ENCODE measurements at places on chromosomes 13 and 19.
A peak's percentile ranks its signal among the peaks of the same experiment; 100 is the strongest.

DNA sequence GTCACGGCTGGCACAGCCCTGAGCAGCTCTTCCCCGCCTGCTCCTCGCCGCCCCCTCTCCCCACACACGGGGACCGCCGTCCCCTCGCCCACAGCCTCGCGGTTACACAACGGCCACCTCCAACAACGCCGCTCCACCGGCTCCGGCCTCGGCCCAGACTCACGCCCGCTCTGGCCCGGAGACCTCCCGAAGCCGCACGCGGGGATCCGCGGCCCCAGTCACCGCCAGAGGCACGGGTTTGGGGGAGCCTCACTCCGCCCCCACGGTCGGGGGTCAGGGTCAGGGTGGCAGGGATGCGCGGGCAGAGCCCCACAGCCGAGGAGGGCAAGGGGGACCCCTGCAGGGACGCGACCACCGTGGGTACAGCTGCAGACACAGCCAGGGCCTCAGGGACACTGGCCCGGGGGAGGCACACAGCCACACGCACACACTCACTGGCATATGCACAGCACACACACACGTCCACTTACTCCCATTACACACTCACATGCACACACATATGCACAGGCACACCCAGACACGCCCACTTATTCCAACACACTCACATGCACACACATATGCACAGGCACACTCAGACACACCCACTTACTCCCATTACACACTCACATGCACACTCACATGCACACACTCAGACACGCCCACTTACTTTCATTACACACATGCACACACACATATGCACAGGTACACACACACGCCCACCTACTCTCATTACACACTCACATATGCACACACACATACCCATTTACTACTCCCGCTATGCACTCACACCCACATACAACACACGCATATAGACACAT lies 1.6 kb downstream of the TTYH1 start:
- ATAC-seq: no peak

DNA sequence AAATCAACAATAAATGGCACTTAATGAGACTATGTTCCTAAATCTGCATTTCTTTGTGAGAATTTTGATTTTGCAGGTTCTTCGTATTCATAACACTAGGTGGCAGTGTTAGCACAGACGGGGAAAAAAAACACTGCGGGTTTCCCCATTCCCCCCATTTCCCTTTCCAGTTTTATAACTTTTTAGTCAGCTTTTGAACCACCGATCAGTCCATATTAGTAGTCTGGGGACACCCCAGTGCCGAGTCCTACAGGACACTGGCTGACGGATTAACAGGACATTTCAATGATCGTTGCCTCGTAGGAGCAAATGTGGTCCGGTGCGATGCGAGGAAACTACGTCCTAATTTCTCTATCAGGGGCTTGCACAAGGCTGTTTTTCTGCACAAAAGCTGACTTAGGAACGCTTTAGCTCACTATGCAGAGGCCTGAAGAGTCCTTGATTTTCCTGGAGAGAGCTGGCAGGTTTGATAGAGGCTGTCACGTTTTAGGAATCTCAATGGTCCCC lies 234.3 kb downstream of the LMO7 start:
- ATAC-seq: peak; percentile 26

DNA sequence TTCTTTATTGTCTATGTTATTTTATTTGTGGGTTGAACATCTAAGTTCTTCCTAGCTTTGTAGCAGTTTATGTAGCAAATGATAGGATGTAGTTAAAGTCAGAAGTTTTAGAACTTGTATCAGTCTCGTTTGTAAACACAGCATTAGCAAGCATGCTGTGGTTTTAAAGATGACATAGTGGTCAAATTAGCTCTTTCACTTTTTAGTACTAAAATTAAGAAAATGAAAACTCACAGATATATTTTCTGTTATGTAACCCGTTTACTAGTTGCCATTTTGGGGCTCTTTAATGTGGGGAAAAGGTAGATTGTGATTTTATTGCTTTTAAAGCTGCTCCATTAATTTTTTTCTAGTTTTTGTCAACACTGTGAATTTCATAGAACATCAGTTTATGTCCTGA lies 216.5 kb downstream of the PCCA start:
- no peak for ATAC-seq

GRCh38 chr19:47391510-47392223 lies 27.7 kb downstream of the MEIS3 start:
- peak; percentile 96 for ATAC-seq

DNA sequence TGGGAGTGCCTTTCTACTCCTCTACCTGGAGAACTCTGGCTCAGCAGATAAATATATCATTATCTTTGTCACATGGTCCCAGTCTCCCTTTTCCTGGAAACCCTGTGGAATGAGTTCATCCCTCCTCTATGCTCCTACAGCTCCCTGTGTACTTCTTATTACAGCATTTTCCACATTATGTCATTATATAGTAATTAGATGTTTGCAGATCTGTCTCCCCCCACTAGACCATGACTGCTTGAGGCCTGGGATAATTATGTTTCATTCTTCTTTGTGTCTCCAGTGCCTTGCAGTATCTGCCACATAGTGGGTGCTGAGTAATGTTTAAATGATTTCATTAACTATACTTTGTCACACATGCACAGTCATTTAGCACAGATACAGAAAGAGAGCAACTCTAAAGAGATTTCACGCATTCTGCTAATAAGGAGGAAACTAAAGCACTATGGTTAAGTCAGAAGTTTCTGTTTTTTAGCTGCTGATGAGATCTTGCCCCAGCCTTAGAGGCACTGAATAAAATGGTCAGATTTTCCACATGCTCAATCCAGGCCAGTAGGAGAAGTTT lies 66.1 kb upstream of the DIAPH3 start:
- ATAC-seq: peak; percentile 40

GRCh38 chr19:10260141-10260584 lies 8.1 kb downstream of the MRPL4 start:
- no peak for ATAC-seq

DNA sequence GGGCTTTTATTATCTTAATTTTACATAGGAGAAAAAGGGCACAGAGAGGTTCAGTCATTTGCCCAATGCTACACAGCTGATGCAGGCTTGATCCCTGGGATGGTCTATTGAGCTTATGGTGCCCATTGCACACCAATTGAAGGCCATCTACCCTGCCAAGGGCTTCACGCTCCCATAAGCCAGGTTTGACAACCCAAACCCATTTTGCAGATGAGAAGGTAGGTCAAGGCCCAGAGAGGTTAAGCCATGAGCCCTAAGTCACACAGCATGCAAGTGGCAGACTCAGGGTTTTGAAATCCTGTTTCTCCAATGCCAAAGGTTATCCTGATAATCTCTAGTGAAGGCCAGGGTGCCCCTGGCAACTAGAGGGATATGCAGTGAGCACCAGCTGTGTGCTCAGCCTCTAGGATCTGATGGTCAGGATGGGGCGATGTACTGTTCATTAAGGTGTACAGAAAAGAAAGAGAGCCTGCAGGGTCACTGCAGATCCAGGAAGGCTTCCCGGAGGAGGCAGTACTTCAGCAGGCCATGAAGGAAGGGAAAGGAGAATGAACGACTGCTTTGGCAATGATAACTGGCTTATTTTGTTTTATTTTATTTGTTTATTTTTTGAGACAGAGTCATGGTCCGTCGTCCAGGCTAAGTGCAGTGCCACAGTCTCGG lies 8.1 kb downstream of the CREB3L3 start:
- ATAC-seq: no peak

DNA sequence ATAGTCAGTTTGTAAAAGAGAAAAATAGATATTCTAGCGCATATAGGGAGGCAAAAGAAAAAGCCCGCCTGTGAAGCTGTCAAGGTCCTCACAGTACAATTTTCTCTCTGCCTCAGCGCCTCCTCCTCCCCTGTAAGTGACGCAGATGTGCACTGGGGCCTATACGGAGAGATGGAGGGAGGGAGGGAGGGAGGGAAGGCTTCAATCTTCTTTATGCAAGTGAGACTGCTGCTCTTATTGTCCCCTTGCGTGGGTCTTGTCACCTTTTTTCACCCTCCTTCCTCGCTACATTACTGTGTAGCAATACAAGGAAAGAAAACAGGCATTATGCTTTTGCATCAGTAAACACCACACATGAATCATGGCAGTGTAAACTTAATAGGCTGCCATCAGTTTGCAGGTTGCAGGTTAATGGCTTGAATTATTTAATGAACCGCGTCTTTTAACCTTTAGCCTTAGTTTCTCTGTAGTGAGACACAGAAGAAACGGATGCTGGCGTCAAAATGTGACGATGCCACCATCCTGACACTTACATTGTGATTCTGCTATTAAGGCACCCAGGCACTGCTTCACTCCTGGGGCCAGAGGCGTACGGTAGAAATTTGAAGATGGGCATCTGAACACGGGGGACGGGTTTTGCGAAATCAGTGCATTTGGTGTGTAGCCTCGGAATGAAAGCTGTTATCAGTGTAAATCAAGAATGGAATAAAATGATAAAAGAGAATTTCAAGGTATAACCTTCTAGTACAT lies at the start of gene KLHL1:
Gene KLHL1 (minus strand): TSS at position 97 of the 750 bp plus-strand sequence. CDS start 753 bp downstream, outside the sequence.
- no peak for ATAC-seq
